Sciatic nerve (tissue), 2 donors: ENCODE measurements at places on chromosomes 1 and 21. TPM values are rescaled to one million over a fixed set of nuclear protein-coding genes. Genes with fewer than 3 reads are reported as not detected.

GRCh38 chr1:199474738-199475137, 552.8 kb upstream of the NR5A2 start:
- no peak for DNase-seq

DNA sequence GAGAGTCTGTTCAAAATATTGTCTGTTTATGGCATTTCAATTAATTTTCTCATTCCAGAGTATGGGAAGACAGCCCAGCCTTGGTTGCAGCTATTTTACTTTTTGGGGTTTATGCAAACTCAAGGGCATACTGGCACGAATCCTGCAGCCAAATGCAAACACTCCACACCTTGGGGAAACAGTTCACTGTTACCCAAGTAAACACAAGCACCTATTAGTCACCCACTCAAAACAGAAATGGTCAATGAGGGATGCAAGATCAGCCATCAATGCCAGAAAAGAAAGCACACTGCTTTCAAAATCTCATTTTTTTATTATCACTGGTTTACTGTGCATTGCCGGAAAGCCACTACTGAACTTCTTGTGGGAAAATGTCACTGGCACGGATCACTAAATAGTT, 170.6 kb downstream of the RUNX1 start:
- DNase-seq = no peak

GRCh38 chr1:170731566-170732251, 67.8 kb downstream of the PRRX1 start:
- no peak for DNase-seq

GRCh38 chr1:232620356-232620969, 9.5 kb downstream of the SIPA1L2 start:
- no peak for DNase-seq

GRCh38 chr21:35559128-35559828, 501.0 kb downstream of the SETD4 start:
- DNase-seq = no peak

- DNase-seq = no peak
Measured at GRCh38 chr1:198676253-198676652, 37.4 kb downstream of the PTPRC start.

DNA sequence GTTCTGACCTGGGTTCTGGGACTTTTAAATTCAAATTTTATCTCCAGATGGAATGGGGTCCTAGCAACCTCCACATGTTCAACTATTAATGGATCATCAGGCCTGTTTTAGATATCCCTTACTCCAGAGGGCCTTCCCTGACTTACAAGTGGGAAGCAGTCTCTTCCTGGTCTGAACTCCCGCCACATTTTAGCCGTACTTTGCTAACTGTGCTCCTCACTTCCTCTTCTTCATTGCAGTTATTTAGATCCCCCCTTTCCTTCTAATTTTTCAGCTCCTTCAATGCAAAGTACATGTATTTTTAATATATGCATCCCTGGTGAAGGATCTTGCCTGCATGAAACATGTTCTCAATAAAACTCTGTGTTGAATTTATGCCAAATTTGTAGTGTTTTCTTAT, 3.7 kb downstream of the CD1A start:
- DNase-seq = no peak

DNA sequence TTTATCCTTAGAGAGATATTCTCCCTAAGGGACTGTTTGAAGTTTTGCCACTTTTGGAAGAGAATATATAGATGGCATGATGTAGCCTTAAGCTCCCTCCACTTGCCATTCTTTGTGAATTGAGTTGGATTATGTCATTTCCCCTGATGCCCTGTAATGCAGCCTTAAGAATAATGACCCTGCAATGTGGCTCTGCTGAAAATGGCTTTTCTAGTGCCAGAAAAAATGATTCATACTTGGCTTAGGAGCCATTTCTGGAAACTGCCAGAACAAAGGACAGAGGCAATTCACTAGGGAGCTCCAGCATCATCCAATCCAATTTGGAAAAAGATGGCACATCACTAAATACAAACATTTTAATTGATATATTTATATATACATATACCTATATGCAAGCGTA, 265.3 kb downstream of the SPATA17 start:
- DNase-seq = no peak

DNA sequence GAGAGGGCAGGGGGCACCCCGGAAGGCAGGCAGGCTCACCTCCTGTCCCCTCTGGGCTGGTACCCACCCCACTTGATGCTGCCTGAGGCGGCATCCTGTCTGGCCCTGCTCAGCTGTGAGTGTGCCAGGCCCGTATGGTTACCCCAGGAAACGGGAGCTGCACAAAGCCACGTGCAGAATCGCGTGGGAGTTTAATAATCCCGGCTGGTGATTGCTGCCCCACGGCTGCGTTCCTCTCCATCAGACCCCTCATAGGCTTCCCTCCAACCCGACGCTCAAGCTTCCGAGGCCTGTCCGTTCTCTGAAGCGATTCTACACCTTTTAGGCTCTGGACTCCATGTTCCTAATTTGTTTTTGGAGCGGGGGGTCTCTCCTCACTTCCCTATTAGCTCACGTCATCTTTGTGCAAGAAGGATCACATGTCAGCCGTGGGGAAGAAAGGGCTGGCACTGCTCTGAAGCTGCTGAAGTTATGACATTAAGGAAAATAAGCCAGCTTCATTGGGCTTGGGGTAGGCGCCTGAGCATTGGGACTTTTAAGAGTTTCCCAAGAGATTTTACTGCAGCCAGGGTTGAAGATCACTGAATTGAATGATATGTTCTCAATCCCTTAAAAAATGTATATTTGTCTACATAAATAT, 1.1 kb upstream of the B3GALT5 start:
- no peak for DNase-seq

- DNase-seq = peak; percentile 92
Measured at GRCh38 chr1:8889925-8890785, 11.7 kb upstream of the ENO1 start.

DNA sequence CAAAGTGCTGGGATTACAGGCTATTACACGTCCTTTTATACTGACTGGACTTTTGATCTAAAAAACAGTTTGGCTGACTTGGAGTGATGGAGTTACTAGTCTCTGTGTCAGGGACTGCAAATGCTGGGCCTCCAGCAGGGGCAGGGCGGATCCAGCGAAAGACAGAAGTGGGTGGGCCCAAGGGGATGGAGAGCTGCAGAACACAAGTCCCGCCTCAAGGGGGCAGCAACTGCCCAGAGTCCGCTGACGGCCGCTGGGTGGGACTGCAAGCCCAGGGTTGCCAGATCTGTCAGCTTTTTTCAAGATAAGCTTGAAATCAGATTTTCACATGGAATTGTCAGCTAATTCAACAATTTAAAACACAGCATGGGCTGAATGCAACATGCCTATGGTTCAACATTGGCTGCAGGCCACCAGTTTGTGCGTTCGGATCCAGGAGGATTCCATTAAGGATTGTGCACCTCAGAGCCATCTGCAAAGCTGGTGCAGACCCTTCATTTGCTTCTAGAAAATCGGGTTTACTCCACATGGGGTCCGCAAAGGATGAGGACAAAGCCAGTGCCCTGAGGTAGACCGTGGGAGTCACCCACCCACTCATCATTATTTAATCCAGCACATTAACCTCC, 10.7 kb downstream of the STMN1 start:
- peak; percentile 95 for DNase-seq

GRCh38 chr1:188194916-188195315, 1366.2 kb downstream of the PLA2G4A start:
- DNase-seq = no peak

GRCh38 chr1:179175011-179175841, 54.3 kb downstream of the ABL2 start:
- DNase-seq = no peak

GRCh38 chr1:4655674-4656532, 1.5 kb downstream of the AJAP1 start:
- peak; percentile 75 for DNase-seq

GRCh38 chr21:38675182-38675824, 130.4 kb upstream of the ETS2 start:
- no peak for DNase-seq

DNA sequence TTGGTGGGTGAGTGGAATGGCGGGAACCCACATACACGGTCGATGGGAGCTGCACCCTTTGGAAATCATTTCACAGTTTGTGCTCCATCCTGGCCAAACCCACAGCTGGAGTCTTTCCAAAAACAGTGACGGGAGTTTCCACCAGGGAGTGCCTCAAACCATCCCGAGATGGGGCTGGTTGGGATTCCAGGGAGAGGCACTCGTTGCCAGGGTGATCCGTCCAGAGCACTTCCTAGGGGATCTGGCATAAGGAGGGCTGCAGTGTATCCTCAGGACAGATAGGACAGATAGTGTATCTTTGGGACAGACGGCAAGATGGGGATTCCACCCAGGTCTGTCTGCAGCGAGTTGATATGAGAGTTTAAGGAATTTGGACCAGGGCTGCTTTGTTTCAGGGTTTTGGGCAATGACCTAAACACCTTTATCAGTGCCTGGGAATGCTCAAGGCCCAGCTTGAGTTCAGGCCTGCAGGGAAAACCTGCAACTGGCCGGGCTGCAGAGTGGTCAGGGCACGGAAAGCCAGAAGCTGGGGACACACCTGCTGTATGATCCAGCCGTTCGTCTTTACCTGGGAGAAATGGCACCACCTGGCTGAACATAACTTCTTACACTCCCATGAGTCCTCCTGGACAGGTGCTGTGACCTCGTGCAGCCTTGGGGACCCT, 3.4 kb upstream of the POFUT2 start:
- DNase-seq = peak; percentile 70

DNA sequence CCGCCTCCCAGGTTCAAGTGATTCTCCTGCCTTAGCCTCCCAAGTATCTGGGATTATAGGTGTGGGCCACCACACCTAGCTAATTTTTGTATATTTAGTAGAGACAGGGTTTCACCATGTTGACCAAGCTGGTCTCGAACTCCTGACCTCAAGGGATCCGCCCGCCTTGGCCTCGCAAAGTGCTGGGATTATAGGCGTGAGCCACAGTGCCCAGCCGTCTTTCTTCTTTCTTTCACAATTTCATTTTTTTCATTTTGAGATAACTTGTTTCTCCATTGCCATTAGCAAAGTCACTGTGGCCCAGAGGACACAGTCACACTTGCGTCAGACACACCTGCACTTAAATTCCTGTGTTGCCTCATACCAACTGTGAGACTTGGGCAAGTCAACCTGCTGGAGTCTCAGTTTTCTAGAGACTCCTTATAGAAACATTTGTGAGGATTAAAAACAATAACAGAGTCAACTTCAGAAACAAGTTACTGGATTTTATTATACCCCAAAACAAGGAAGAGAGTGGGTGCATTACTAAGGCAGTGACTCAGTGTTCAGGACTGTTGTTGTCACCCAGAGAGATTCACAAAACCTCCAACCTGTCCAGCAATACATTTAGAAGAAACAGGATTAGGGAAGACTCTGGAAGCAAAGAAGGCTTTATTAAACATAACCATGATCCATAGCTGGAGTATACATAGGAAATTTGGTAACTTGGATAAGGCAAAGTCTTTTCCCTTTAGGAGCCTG, 2.6 kb downstream of the TEDDM1 start:
- no peak for DNase-seq

DNA sequence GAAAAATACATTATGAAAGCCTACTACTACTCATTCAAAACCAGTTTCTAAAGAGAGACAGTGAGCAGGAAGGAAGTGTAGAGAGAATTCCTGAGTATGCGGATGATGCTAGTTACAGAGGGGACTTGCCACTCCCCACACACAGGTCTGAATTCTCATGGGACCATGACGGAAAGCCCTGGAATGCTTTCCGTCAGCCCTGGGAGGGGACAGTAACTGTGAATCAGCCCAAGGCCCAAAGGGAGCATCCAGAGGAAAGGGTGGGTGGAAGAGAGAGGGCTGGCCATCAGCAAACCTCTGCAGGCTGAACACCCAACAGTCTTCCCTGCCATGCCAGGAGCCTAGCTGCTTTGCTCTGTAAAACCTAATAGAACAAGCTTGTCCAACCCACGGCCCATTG, 36.4 kb downstream of the RCSD1 start:
- no peak for DNase-seq

GRCh38 chr1:115595279-115596079, 46.3 kb upstream of the VANGL1 start:
- peak; percentile 96 for DNase-seq

- no peak for DNase-seq
Measured at GRCh38 chr1:92366040-92366395, 67.2 kb downstream of the RPAP2 start.

- DNase-seq = no peak
Measured at GRCh38 chr1:117838911-117839310, 90.5 kb downstream of the GDAP2 start.

DNA sequence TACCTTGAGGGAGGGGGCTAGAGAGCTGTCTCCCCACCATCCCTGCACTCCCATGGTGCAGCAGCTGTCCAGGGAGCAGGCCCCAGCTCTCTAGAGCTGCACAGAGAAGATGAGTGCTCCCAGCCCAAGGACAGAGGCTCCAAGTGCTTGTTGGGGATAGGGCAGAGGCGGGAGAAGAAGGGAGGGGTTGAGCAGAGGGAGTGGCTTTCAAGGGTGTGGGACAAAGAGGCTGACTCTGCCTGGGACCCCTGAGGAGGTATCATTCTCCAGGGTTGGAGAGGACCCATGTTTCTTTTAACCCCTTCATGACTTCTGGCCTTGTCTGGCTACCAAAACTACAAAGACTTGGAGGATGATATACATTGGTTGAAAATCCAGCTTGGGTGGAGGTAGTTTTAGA, 14.6 kb downstream of the FOXD2 start:
- no peak for DNase-seq

DNA sequence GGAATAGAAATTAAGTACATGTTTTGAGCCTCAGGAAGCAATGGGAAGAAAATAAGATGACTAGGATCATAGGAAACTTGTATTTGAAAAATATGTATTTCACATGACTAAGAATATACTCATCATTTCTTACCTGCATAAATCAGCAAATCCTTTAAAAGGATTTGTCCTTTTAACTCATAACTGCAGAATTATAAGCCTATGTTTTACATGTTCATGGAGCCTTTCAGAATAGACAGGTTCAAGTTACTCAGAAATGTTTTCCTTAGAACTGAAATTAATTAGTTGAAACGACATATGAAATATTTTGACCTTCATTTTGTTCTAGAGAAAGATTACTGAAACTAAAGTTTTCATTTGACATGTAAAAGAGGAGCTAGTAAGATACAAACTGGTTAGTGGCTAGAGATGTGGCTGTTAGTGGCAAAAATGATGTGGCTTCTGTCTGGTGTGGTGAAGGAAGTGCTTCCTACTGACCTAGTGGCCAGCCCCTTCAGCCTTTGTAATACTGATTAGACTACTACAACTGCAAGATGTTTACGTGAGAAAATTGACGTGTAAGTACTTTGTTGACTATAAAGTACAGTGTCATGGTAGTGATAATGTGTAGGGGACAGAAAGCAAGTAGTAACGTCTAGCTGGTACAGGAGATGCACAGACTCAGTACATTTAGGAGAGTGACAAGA, 54.7 kb downstream of the PACC1 start:
- no peak for DNase-seq

GRCh38 chr1:14668538-14668937, 70.1 kb downstream of the KAZN start:
- no peak for DNase-seq

- DNase-seq = no peak
Measured at GRCh38 chr1:169872906-169873305, 20.8 kb downstream of the SCYL3 start.

Gene RPTN
- total RNA-seq = not detected

Gene RIT1
- 38.8 TPM for total RNA-seq

Gene SLC9C2
- total RNA-seq = not detected

Gene ADGRB2
- total RNA-seq = 5.2 TPM

Gene S100A7A
- not detected for total RNA-seq

Gene LCE1E
- total RNA-seq = not detected

Gene BATF3
- 6.5 TPM for total RNA-seq

Gene LAX1
- 1.6 TPM for total RNA-seq

Gene MROH9
- 0.31 TPM for total RNA-seq

Gene CHIA
- total RNA-seq = not detected

Gene NBPF20
- total RNA-seq = 4.7 TPM

Gene GIPC2
- 4.0 TPM for total RNA-seq

Gene CD244
- 0.98 TPM for total RNA-seq

Gene FALEC
- not detected for total RNA-seq

Gene AIM2
- 1.5 TPM for total RNA-seq
